Stimulated activated CD4-positive, alpha-beta T cell treated with anti-CD3 and anti-CD28 coated beads, Interleukin-15, amount 100 ng/mL, for 48 hours (primary cell): ENCODE measurements at places on chromosomes 2 and 18.

GRCh38 chr18:10006311-10006893, 92.6 kb downstream of the VAPA start:
- no peak for DNase-seq

DNA sequence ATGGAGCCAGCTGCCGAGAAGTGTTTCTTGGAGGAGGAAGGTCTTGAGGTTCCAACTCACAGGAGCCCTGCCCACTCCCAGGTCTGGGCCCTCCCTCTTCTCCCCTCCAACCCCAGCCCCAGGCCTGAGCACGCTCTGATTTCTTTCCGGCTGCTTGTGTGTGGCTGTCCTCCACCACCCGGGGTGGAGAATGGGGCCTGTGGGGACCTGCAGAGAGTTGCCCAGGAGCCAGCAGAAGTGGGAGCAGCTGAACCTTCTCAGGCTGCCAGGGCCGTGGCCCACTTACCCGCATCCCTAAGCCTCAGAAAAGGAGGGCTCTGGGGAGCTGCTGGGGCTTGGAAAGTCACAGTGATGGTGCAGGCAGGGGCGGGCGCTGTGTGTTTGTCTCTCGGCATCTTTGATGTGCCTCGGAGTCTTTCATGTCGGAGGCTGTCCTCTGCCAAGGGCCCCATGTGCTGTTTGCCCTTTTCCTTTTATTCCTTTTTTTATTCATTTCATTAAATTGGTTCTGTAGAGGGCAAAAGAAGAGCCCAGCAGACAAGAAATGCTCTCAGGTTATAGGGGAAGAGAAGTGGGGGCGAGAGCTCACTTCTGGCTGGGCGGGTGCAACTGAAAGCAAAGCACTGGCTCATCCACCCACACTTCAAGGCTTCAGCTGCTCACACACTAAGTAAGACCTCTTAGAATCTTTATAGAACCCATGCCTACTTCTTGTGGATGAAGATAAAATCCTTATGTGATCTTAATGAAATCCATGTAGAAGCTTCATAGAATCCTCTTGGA, 52.5 kb downstream of the SDC1 start:
- no peak for DNase-seq

DNA sequence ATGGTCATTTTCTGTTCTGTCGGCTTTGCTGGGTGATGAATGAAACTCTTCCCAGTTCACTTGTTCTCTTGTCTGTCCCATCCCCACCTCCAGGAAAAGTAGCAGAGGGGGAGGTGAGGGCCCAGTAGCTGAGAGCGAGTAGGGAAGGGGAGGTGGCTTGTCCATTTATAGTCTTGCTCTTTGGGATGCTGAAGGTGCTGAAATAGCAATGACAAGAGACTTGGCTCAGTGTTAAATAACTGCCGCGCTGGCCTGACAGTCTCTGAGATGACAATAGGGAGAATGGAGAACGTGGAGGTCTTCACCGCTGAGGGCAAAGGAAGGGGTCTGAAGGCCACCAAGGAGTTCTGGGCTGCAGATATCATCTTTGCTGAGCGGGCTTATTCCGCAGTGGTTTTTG, at the start of gene SMYD1:
Gene SMYD1, plus strand, starts transcription at position 228 of the 400 bp plus-strand sequence. Its CDS starts 40 bp downstream, at position 268.
- DNase-seq: no peak

DNA sequence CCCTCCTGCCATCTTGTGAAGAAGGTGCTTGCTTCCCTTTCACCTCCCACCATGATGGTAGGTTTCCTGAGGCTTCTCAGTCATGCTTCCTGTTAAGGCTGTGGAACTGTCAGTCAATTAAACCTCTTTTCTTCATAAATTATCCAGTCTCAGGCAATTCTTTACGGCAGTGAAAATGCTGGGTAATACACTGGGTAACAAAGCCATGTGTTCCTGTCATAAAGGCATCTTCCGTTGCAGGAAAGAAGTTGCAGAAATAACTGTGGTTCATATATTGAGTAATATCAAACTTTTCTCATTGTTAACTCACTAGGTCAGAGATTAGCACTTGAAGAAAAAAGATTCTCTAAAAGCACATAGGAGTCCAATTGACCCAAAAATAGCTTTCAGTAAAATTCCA, 163.9 kb upstream of the HNMT start:
- DNase-seq: no peak

DNA sequence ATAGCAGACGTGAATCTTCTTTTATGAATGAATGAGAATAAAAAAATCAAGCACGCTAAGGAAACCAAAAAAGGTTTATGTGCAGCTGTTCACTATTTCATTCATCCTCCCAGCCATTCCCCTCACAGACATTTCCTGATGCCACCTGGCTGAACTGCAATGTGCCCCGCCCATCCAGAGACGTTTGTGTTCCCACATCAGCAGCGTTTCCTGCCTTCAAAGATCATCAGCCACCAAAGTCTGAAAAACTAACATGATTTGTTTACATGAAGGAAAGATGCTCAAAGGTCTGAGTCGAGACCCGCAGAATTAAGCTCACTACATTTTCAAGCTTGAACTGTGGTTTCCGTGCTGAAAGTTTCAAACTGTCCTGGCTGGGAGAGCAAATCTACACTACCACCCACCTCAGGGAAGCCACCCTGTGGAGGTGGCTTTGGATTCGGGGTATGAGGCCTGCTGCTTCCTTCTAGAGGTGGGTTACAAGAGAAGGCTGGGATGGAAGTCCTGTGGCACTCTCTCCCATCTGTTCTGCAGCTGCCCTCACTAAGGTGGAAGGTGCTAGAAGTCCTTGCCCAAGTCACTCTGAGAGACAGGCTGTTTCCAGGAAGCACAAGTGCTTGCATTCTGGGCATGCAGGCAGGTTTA, 201.3 kb upstream of the OSR1 start:
- DNase-seq: no peak

- DNase-seq: no peak
Measured at GRCh38 chr18:59661891-59662701, 35.1 kb downstream of the CCBE1 start.

GRCh38 chr2:24793761-24794435, 673 bp downstream of the CENPO start:
- DNase-seq: no peak

DNA sequence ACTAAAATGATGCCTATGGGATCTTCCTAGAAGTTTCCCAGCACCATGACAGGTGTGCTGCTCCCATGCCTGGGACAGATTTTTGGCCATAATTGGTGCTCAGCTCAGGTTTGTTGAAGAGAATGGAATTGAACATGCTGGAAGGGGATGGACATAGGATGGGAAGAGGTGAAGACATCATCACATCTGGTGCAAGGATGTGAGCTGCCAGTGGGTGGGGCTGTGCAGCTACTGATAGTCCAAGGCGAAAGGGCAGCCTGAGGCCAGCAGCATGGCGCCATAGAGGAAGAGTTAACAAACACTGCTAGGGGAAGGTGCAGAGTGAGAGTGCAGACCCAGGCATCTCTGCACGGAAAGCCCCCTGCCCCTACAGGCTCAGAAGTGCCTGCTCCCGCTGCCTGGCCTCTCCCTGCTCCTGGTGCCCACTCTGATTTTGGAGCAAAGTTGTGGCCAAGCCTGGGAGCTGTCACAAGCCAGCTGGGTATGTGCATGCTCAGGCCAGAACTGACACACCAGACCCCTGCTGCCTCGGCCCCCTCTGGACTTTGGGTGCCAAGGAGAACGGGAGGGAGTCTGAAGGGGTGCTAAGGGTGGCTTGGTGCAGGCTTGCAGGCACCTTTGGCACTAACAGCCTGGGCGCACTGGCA, 178.6 kb downstream of the ZBTB7C start:
- DNase-seq: peak; percentile 4

DNA sequence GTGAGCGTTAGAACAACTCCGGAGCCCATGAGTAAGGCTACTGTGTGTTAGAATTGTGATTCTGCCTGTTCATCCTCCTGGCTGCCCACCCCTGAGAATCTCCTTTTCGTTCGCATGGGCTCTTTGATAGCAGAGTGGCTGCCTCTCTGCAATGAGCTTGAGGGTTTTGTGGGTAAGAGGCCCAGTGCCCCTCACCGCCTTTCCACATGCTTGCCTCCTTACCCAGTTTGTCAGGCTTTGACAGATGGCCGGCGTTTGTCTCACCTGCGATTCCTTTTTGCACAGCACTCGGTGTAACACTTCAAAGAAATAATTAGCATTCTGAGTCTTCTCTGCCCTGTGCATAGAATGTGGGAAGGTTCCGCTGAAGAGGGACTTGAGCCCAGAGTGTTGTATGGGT, 138.0 kb downstream of the RHBDD1 start:
- no peak for DNase-seq

GRCh38 chr2:225041851-225042799, at the start of gene DOCK10:
Gene DOCK10 (minus strand): TSS chr2:225042468. CDS start chr2:225042374, 94 bp downstream.
- peak; percentile 46 for DNase-seq

GRCh38 chr2:1736045-1736444, 8.3 kb downstream of the PXDN start:
- no peak for DNase-seq

DNA sequence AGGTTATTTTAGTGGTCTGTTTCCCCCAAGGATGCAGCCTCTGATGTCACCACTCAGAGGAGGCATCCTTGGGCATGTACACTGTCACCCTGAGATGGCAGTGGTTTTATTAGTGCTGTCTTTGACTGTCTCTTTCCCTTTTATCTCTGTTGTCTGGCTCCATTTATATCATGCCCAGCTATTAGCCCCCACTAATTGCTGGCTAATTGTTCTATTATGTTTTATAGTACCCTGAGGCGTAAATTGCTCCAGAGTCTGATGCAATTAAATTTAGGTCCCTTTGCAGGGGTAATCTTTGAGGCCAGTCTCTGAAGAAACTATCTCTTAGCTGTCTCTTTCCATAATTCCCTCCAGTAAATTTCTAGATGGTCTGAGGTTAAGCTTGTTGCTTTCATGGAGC, 301.0 kb upstream of the KLHL29 start:
- no peak for DNase-seq

- DNase-seq: no peak
Measured at GRCh38 chr2:181189951-181190350, 209.5 kb downstream of the UBE2E3 start.

GRCh38 chr18:32910694-32911296, 138.0 kb upstream of the KLHL14 start:
- DNase-seq: no peak

- no peak for DNase-seq
Measured at GRCh38 chr2:24083567-24084385, 858 bp downstream of the TP53I3 start.

DNA sequence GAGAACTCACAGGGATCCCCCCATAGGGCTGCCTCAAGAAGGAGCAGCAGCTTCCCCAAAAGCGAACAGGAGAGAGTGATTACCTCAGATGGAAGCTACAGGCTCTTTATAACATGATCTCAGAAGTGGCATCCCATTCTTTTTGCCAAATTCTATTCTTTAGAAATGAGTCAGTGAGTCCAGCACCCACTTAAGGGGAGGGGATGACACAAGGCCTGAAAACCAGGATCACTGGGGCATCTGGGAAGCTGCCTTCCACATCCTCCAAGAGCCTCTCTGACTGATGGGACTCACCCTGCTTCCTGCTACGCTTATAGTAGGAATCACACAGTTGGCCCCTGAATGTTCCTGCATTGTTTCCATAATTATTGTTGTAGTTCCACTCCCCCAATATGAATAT, 96.5 kb downstream of the MAPK4 start:
- no peak for DNase-seq

GRCh38 chr2:219959471-219959870, 332.0 kb downstream of the SLC4A3 start:
- no peak for DNase-seq

- no peak for DNase-seq
Measured at GRCh38 chr2:236352761-236353593, 88.8 kb upstream of the ASB18 start.

DNA sequence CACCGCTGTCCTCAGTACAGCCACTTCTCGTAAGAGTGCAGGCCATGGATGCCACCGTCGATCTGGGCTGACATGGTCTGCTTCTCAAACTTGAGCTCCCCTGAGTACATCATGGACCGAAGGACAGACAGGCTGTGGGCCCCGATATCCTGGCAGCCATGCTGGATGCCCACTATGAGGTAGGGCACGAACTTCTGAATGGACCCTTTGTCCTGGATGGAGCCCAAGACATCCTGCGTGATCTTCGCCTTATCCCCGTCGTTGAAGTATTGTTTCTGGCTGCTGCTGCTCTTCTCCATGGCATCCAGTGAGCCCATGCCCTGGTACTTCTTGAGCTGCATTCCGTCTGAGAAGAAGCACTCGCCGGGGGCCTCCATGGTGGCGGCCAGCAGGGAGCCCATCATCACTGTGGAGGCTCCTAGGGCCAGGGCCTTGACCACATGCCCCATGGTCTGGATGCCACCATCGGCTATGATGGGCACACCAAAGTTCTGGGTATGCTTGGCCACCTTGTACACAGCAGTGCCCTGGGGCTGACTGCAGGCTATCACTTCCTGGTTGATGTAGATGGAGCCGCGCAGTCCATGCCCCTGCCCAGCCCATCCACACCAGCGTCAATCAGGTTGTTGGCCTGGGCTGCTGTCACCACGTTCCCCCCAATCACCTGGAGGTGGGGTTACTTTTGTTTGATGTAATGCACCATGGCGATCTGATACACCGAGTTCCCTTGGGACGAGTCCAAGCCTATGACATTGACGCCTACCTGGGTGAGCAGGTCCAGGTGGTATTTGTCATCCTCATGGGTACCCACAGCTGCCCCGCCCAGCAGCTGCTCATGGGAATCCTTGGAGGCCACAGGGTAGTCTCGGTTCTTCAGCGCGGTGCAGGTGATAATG, 21.8 kb downstream of the CFLAR start:
- no peak for DNase-seq

GRCh38 chr2:26904839-26905238, 56.9 kb downstream of the DPYSL5 start:
- DNase-seq: no peak

GRCh38 chr18:2180586-2180985, 390.7 kb downstream of the METTL4 start:
- no peak for DNase-seq

GRCh38 chr2:232367591-232368233, 10.8 kb upstream of the ALPP start:
- DNase-seq: no peak

GRCh38 chr18:23718243-23718720, 29.0 kb downstream of the LAMA3 start:
- DNase-seq: no peak

GRCh38 chr2:75517547-75518230, 43.0 kb downstream of the EVA1A start:
- no peak for DNase-seq

GRCh38 chr2:149561309-149561926, 26.2 kb downstream of the MMADHC start:
- no peak for DNase-seq

- DNase-seq: no peak
Measured at GRCh38 chr2:74093840-74094239, 53.9 kb downstream of the BOLA3 start.

GRCh38 chr2:222745836-222746559, 74.5 kb downstream of the MOGAT1 start:
- DNase-seq: no peak

DNA sequence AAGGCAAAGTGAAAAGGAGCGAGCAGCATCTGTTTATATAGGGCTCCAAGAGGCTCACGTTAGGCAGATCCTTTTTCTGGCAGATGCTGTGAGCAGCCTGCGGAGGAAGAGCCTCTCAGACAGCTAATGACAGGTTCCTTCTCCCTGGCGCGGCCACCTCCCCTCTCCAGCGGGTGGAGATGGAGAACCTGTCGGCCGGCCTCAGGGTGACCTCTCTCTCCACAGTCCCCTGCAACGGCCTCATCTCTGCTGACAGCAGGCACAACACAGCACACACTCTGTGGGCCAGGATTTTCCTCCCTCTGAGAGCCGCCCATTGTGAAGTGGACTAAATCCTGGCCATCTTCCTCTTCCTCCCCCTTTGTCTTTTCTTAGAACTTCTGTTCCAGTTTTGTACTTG, 119.8 kb downstream of the PRKCE start:
- no peak for DNase-seq
